ENCODE measurements at places on chromosomes 2 and 18.

DNA sequence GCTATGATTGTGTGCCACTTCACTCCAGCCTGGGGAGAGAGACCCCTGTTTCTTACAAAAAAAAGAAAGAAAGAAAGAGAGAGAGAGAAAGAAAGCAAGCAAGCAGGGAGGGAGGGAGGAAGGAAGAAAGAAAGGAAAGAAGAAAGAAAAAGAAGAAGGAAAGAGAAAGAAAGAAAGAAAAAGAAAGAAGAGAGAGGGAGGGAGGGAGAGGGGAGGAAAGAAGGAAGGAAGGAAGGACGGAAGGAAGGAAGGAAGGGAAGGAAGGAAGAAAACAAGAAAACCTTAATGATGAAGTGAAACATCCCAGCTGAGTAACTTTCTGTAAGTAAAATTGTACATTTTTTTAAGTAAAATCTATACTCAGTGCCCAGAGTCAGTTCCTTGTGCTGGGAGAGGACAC, 75.5 kb upstream of the GLS start:
- no peak for DNase-seq

- DNase-seq, result no peak
These were observed 15.7 kb downstream of the TGFBRAP1 start for GRCh38 chr2:105313877-105314276.

- DNase-seq, result peak; percentile 11
These were observed 52.8 kb upstream of the PMAIP1 start for GRCh38 chr18:59846814-59847490.

GRCh38 chr2:190335225-190335559, 8.2 kb upstream of the INPP1 start:
- DNase-seq, result no peak

GRCh38 chr18:78473563-78473962, 506.1 kb upstream of the SALL3 start:
- no peak for DNase-seq

DNA sequence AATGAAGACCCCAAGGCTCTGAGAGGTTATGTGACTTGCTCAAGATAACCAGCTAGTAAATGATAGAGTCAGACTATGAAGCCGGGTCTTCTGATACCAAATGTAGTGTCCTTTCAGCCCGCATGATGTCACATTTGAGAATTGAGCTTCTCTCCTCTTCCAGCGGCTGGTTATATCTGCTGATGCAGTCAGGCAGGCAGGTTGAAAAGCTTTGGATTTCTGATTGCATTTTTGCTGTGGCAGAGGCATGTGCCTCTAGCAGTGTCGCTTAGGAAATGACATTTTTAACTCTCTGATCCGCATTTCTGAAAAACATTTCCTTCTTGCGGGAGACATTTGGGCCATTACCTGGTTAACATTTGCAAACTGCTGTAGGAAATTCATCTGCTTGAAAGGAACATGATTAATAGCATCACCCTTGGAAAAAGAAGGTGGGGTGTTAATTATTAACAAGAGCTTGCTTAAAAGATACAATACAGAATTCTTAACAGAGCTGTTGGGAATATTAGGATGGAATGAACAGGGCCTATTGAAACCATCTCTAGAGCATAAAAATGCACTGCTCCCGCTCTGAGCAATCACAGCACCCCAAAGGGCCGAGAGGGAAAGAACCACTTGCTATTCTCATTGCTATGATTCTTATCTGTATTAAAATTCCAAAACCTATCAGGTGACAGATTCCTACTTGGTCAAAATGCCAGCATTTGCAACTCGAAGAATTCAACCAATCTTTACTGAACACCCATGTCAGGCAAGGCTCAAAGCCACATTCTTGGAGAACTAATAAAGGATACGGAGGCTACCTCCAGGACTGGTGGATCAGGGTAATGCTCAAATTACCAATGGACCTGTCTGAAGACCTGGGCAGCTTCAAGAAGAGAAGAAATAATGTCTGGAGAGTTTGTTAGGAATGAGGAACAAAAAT, 25.9 kb downstream of the MRO start:
- no peak for DNase-seq

DNA sequence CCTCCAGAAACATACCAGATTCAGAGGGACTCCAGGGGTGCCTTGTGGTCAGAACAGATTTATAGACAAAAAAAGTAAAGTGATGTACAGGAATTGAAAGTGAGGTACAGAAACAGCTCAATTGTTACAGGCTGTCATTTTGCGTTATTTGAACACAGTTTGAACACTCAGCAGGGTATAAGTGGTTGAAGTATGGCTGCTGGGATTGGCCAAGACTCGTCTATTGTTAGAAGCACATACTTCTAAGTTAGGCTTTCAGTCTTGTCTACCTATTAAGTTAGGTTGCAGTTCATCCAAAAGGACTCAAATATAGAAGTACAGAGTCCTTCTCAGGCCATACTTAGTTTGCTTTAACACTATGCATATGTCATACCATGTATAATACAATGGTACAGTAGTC, 21.0 kb upstream of the GRB14 start:
- DNase-seq, result no peak

DNA sequence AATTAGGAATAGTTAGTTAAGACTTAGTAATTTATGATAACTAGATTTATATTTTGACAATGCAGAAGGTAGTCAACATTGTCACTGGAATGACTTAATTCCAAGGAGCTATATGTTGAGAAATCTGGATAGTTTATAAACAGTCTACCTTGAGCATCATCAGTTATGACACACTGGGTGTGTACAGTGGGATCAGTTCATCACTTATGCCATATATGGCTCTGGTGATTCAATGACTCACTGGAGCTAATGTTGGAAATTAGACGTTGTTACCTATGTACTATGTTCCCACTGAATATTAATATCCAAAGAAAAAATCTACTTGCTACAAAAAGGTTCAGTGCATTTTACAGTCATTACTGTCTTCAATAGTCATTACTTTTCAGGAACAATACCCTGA, 34.0 kb upstream of the ITPRID2 start:
- no peak for DNase-seq

GRCh38 chr2:62030902-62031301, 125.4 kb downstream of the COMMD1 start:
- DNase-seq, result no peak

Measured in HuH-7 (cell line).